Retinal pigment epithelial cell (primary cell): ENCODE measurements at places on chromosomes 11 and 22.
A peak's percentile ranks its signal among the peaks of the same experiment; 100 is the strongest.

DNA sequence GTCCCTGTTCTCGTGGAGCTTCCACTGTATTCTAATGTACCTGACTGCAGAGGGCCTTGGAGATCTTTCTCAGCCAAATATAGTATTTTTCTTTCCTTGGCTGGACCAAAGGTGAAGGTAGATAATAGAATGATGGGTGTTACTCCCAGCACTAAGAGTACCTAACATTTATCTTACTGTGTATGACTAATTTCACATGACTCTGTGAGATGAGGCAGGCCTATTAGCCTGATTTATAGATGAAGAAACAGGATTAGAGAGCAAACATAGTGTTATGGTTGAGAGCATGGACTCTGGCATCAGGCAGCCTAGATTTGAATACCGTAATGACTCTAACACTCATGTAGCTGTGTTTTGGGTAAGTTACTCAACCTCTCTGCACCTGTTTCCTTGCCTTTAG, 2.7 kb downstream of the ACO2 start:
- DNase-seq, result no peak

- DNase-seq, result no peak
Measured at GRCh38 chr11:3944198-3944597, 88.7 kb downstream of the STIM1 start.

DNA sequence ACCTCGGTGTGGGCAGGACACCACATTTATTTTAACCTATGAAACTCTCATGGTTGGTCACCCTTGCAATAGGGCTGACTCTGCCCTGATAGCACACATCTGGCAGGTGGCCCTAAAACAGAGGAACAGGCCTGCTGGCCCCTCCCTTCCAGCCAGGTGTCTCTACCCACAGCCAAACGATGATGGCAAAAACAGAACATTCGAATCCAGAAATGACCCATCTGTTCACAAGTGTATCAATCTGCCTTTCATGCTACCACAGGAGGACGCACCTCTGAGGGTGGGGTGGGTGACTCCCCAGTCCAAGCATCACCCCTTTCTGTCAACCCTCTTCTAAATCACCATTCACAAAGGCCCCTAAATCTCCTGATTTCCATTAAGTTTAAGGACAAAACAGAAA, 118.1 kb downstream of the ETS1 start:
- no peak for DNase-seq

- peak; percentile 49 for DNase-seq
Measured at GRCh38 chr11:131924457-131925201, 554.2 kb downstream of the NTM start.

- no peak for DNase-seq
Measured at GRCh38 chr11:112179601-112180000, 4.3 kb downstream of the BCO2 start.

DNA sequence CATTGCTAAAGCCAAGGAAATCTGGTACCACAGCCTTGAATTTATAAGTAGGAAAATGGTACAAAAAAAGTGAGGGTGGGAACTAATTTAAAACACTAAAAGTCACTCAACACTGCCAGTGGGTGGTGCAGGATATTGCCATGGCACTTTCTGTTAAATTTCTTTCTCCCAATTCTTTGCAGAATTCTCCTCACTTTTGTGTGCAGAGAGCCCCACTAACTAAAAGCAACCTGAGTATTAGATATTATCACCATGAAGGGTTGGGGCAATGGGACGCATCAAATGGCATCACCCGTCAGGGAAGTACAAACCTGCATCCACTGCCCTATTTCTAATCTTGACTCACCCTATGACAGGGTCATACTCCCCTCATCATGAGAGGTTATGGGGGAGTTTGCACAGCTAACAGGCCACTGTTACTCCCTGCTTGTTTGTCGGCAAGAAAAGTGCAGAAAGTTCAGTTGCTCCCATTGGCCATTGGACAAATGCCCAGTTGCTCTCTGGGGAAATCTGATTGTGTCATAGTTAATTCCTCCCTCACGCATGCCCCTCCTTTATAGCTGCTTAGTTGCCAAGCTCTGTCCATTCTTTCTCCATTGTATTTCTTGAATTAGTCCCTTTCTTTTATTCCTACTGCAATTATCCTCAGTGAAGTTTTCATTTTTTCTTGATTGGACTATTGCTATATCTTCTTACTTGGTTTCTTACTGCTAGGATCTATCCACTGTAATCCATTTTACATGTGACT, 93.8 kb upstream of the BLID start:
- peak; percentile 83 for DNase-seq

GRCh38 chr11:80521592-80521991, 1080.8 kb upstream of the TENM4 start:
- no peak for DNase-seq

GRCh38 chr11:77617892-77618291, 19.7 kb downstream of the CLNS1A start:
- DNase-seq, result no peak

- no peak for DNase-seq
Measured at GRCh38 chr11:1087961-1088926, 13.6 kb downstream of the MUC2 start.

DNA sequence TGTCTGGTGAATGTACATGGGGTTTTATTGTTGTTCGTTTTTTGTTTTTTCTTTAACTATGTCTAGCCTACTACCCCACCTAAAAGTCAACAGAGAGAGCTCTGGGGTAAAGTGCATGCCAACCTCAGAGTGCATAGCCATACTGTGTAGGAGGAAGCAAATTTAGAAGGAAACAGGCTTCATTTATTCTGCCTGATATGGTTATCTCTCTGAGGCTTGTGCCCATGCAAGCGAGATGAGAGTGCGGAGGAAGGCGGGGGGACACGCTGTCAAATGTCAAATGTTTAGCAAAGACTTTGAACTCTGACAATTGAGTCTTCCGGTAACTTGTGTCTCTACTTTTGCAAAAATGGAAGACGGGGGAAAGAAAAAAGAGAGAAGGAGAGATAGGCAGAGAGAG, 295.5 kb downstream of the ETS1 start:
- no peak for DNase-seq

GRCh38 chr11:88337987-88338668, 592 bp upstream of the CTSC start:
- peak; percentile 34 for DNase-seq

GRCh38 chr22:19576460-19577421, 52.5 kb upstream of the CLDN5 start:
- DNase-seq, result no peak

DNA sequence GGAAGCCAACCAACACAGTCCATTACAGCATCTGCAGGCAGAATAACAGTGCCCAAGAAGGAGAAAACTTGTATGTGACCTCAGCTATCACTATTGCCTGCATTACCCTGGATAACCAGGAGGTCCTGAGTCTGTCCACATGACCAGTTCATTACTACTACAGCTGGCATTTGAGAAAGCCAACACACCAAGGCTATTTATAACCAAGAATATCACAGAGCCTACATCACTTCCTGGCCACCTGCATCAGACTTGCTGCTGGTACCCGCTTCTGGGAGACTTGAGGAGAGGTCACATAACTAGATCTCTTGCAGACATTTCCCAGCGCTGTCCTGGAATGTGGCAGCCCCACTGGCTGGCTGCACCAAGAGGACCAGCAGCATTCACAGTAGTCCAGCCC, 11.1 kb upstream of the OR56B4 start:
- no peak for DNase-seq

GRCh38 chr22:44933666-44934453, 75.9 kb downstream of the PHF21B start:
- no peak for DNase-seq

GRCh38 chr11:57349491-57350274, 11.5 kb downstream of the P2RX3 start:
- no peak for DNase-seq

DNA sequence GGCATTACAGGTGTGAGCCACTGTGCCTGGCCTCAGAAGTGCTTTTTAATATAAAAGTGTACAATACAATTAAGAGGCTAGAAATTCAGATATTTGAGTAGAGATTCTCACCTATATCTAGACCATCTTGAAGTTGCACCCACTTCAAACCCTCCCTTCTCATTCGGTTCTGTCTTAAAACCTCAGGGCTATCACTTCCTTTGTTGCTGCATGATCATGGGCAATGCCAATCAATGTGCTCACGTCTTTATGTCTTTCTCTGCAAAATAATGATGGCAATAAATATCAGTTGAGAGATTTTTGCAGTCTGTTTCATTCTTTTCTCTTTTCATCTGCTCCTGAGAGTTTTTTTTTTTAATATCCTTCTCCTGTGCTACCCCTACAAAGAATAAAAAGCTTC, 9.3 kb upstream of the NUP160 start:
- no peak for DNase-seq

GRCh38 chr11:35343033-35343598, 76.2 kb downstream of the SLC1A2 start:
- DNase-seq, result no peak

GRCh38 chr11:79418241-79418640, 22.6 kb downstream of the TENM4 start:
- no peak for DNase-seq

DNA sequence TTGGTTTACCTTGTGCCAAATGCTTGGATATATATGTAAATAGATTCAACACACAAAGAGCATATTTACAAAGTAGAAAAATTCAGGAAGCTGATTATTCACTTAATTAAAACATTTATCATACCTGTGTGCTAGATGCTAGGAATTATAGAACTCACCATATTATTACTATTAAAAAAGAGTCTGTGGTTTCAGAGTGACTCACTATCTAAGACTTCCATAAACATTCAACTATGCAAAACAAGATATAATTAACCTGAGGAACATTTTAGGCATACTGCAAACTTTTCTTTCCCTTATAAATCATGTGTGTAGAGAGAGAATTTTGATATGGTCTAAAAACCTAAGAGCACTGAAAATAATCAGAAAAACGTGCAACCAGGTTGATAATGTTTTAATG, 27.3 kb downstream of the CTSC start:
- DNase-seq, result no peak

DNA sequence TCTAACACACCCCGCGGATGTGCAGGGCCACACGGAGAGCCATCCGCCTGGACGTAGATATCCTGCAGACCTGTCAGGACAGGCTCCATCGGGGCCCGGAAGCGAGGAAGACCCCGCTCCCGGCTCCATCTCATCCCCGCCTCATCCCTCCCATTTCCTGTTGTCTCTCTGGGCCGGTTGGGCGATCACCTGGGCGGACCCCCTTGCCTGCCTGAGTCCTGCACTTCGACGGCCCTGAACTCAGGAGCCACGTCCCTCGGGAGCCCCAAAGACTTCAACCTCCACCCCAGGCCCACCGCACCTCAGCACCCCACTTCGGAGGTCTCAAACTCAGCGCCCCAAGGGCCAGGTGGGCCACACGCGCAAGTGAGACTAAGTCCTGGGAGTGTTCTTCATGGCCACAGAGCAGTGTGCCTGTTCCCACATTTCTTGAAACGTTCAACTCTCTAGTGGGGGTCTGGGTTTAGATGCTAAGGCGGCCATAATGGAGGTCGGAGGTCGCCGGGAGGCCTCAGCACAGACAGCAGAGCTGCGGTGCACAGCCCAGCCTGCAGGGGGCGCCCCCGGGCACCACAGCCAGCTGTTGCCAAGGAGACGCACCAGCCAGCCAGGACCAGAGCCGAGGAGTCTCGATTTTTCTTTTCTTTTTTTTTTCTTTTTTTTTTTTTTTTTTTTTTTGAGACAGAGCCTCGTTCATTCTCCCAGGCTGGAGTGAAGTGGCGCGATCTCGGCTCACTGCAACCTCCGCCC, 26.0 kb upstream of the FADD start:
- no peak for DNase-seq

GRCh38 chr11:90213322-90213721, 9.5 kb downstream of the CHORDC1 start:
- no peak for DNase-seq

DNA sequence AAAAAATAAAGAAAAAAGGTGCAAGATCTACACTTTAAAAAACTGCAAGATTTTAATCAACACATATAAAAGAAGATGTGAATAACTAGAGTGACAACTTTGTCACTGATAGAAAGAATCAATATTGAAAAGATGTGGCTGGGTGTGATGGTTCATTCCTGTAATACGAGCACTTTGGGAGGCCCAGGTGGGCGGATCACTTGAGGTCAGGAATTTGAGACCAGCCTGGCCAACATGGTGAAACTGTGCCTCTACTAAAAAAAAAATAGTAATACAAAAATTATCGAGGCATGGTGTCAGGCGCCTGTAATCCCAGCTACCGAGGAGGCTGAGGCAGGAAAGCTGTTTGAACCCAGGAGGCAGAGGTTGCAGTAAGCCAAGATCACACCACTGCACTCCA, 21.0 kb upstream of the FBLN1 start:
- DNase-seq, result no peak

DNA sequence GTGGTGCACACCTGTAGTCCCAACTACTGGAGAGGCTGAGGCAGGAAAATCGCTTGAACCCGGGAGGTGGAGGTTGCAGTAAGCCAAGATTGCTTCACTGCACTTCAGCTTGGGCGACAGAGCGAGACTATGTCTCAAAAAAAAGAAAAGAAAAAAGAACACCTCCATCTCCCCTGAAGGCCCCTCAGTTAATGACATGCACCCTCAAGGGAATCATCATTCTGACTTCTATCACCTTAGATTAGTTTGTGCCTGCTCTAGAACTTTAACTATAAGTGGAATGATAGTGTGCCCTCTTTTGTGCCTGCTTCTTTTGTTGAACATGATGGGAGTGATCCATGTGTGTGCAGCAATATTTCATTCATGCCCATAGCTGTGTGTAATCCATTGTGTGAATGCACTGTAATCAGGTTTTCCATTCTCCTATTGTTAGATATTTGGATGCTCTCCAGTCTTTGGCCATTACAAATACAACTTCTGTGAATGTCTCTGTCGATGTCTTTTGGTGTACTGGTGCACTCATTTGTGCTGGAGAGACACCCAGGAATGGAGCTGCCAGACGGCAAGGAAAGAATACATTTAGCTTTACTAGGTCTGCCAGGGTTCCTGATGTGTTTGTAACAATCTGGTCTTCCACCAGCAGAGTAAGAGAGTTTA, 883 bp upstream of the VPREB3 start:
- no peak for DNase-seq

GRCh38 chr11:34755671-34756070, 134.8 kb downstream of the EHF start:
- DNase-seq, result no peak

DNA sequence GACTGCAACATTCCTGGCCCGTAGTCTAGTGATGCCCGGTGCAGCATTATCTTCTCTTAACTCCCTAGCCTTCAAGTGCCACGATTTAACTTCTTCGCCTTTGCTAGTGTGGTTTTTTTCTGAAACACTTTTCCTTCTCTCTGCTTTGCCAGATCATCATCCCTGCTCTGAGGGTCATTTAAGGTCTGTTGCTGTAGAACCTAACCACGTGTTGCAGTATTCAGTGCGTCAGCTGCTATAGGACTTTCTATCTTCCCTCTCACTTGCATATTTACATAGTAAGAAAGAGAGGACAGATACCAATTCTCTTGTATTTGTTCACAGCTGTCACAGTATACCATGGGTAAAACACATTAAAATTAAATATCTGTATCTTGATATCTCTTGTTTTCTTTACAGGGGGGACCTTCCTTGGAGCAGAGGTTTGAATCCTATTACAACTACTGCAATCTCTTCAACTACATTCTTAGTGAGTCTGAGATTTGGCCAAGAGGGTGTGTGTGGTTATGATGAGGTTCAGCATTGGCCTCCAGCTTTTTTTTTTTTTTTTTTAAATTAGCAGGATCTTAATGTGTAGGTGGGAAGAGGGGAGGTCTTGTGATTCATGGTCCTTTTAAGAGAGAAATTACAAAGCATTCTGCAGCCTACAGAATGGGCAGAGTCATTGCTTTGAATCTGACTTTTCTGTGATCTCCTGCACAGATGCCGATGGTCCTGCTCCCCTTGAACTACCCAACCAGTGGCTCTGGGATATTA, 13.5 kb downstream of the EIF3L start:
- DNase-seq, result no peak
